Coronary artery (tissue), 2 donors: ENCODE measurements at places on chromosomes 7 and 10.

- DNase-seq, result no peak
These were observed 479.6 kb downstream of the IPMK start for GRCh38 chr10:57788117-57788516.

DNA sequence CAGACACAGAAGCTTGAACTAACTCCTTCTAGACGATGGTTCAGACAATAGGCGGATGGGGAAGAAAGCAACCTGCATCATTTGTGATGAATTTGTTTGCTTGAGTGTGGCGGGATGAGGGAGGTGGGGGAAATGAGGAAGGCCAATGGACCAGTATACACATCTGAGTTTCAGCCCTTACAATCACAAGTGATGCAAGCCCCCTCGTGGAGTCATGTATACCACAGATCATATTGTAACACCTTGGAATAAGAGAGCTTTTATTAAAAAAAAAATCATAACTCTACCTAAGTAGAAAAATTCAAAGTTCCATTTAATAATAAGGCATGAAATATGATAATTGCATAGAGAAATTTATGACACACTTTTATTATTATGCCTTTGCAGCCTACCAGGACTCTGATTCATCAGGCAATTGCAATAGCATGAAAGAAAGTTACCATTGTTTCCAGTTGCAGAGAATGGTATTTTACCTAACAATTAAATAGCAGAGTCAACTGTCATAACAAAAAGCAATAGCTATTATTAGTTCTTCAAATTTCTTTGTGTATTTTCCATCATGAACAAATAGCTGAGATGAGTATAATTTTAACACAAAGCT lies 230.2 kb upstream of the AKR1E2 start:
- no peak for DNase-seq

DNA sequence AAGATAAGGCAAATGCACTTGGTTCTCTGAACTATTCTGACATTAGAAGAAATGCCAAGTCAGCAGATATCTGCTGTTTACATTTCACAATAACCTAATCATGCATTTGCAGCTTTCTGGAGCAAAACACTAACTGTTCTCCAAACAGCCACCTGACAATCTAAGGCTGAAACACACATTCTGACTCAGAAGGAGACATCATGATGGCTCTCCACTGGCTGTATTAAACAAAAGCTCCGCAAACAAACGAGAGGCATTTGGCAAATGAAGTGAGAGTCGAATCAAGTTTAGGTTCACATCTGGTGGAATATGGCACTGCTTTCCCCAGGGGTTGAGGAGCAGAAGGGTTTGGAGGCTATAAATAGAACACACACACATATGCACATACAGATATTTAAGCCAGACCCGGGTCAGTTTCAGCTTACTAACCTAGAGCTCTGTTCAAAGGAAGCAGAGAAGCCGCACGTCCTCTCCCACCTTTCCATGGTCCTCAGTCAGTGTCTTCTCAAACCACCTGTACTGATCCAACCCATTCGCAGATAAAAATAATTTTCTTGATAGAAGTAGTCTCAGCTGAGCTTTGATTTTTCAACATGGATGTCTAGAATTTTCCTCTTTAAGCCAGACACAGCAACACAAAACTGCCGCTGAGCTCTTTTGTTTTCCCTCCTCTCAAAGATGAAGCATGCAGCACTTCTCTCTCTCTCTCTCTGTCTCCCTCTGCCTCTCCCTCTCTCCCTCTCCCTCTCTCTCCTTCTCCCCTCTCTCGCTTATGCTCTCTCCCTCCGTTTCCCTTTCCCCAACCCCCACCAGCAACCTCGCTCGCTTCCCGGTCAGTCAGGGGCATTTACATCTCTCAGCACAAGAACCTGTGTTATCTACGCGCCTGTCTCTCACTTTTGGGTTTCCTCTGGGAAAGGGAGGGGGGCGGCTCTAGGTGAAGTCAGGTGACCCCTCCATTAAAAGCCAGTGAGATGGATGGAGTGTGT lies 682.8 kb downstream of the MAGI2 start:
- DNase-seq, result no peak

DNA sequence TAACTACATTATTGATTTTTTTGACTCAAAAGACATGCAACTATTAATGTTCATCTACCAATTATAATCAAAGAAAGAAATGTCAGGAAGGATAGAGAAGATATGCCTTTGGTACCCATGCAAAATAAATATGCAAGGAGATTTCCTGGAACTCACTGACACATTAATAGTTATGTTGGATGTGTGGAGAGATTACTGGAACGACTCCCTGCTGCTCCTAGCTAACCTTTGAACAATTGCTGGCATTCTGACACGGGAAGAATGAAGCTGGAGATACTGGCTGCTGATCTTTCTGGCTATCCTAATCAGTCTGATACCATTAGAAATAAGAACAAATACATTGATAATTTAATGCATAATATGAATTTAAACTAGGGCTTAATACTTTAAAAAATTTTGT lies 507.9 kb upstream of the NRG3 start:
- no peak for DNase-seq

GRCh38 chr7:85489498-85489897 lies 302.6 kb upstream of the SEMA3D start:
- DNase-seq, result no peak

DNA sequence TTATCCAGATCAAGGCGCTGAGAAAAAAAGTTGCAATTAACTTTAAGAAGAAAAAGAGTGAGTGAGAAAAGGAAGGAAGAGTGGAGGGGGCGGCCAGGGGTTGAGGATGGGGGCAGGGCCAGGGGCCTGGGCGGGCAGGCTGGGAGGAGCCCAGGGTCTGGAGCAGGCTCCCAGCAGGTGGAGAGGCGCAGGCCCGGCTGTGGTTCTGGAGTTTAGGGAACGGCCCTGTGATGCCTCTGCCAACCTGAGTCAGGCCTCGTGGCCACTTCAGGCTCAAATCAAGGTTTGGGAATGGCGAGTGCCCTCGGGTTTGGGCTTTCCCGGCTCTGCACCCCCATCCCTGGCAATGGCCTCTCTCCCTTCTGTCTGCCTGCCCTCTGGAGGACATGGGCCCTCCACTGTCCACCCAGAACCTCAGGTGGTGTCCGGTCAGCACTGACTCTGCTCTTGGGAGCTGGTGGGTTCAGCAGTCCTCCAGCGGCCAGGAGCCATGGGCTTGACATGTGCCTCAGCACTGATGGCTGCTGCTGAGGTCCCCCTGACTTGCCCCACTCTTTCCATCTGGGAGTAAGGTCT lies 41.0 kb upstream of the EMX2 start:
- DNase-seq, result no peak

GRCh38 chr10:86082556-86082955 lies 284.0 kb downstream of the GRID1 start:
- peak; percentile 46 for DNase-seq

DNA sequence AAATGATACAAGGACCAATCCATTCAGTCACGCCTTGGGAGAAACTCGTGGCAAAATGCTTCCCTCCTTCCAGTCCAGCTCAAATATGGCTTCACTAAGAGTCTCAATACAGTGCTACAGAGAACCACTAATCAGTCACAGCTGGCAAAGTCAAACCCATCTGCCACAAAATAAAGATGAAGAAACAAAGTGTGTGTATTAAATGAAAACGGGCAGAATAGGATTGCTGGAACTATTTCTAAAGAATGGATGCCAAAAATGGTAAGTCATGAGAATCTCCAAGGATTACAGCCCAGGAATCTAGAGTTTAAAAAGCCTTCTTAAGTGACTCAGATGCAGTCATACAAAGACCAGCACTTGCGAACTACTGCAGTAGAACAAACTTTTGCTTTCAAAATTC lies 61.9 kb downstream of the CACUL1 start:
- DNase-seq, result no peak

- no peak for DNase-seq
These were observed 444.2 kb upstream of the C7orf33 start for GRCh38 chr7:148146346-148146745.

DNA sequence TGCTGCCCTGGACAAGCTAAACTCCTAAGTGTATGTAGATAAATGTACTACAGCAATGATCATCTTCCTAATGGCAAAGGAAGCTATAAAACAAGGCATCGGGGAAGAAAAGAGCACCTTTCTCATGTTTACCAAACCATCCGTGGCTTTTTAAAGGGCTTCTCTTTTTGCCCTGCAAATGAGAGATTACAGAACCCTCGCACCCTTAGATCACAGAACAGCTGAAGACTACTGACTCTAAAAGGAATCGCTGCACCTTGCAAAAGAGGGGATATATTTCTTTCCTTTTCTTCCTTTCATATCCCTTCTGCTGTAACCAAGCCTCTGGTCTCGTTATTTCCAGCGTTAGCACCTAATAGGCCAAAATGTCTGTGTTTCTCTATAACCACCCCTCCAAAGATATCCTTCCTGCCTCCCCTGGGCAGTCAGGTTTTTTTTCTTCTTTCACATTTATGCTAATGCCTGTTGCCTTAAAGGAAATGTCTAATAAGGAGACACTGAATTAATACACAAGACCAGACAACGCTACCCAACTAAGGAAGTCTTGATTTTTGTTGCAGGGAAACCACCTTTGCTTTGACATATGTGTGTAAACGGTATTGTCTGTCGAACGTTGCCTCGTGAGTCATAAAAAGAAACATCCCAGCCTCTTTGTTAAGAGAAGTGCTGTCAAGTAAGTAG lies 10.5 kb downstream of the ST8SIA6 start:
- no peak for DNase-seq

DNA sequence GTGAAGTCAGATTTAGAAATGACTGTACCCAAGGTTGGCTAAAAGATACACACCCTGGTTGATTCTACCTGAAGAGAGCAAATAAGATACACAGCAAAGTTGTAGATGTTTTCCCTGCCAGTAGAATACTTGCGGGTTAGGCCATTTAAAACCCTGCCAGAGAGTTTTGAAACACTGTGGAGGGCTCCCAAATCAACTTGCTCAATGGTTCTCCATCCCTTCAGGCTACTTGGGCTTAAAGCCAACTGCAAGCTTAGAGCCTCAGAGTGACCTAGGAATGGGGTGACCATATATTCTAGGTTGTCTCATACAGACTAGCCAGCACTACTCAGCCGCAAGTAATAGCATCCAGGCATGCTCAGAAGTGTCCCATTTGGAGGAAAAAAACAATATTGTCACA lies 10.0 kb downstream of the CAV1 start:
- no peak for DNase-seq

- no peak for DNase-seq
These were observed 29.8 kb upstream of the EPC1 start for GRCh38 chr10:32376771-32377170.
